ENCODE measurements at places on chromosomes 6 and 20.

DNA sequence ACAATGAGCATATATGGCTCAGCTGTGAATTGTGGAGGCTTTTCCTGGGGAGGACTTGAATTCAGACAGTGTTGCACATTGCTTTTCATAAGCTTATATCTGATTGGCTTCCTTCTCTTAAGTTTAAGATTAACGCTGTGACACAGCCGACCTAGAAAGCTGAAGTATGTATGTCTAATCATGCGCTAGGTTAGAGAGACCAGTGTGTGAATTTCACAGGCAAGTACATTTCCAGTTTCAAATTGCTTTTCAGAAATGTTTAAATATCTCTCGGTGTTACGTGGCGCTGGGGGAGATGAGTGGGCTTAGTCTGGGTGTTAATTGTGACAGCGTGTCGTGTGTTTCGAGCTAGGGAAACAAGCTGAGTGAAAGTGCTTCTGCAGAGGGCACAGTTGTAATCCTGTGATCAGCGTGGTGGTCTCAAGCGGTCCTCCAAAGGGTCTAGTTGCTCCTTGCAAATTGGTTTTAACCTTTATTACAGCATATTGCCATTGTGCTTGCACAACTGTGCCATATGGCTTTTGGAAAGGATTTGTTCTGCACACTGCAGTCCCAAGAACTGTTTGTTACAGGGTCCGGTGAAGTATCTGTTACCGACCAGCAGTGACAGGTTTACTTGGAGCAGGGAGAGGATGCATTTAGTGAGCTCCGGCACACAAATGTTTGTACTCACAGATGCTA is 166.6 kb downstream of the SASH1 start:
- peaks cover 4% of the 10 kb centered on the region for H3K27me3 ChIP-seq
- DNase-seq, result no peak
- H3K36me3 ChIP-seq, result peaks cover 27% of the 10 kb centered on the region
- H3K4me1 ChIP-seq, result peaks cover 36% of the 10 kb centered on the region

- peaks cover 4% of the 10 kb centered on the region for H3K27me3 ChIP-seq
- DNase-seq, result no peak
- peaks cover 3% of the 10 kb centered on the region for H3K4me1 ChIP-seq
- no peak overlapping the region for H3K4me3 ChIP-seq
These were observed 41.7 kb downstream of the RIOK1 start for GRCh38 chr6:7431313-7431673.

DNA sequence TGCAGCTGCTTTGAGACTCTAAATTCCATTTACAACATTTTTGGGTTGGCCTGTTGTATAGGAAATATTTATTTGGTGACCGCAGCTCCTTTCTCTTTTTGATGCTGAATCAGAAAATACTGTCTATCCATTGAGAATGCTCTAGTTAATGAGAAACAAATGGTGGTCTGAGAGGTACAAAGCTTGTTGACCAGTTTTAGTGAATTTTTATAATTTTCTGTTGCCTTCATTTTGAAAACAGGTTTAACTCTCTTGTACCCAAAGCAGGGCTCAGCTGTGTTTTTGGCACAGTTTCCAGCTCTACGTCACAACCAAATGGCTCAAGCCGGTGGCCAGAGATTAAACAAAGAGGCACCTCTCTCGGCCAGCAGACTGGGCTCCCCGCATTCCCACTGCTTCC is 113.2 kb downstream of the FNDC1 start:
- H3K4me1 ChIP-seq, result peaks cover 24% of the 10 kb centered on the region
- H3K4me3 ChIP-seq, result no peak overlapping the region
- DNase-seq, result no peak
- H3K27me3 ChIP-seq, result no peaks in the 10 kb centered on the region
- no peak overlapping the region for H3K27ac ChIP-seq

DNA sequence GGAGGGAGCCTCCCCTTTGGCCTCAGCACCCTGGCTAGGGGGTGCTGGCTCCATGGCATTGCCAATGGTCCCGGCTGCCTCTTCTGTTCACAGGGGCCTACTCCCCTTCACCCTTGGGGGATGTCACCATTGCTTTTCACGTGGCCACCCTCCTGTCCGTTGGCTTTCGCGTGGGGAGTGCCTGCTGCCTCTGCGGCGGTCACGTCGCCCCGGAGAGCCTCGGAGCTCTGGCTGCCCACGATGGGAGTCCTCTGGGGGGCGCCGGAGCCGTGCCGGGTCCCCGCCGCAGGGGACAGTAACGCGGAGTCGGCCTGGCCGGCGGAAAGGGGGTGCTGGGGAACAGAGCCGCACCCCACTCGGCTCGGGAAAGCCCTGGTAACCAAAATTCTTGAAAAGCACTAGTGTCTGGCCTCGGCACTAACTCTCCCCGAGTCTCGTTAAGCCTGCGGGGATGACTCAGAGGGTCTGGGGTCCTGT is 661 bp upstream of the HEBP2 start:
- peak; percentile 52 for DNase-seq
- peaks cover 7% of the 10 kb centered on the region for H3K27me3 ChIP-seq
- peaks cover 4% of the 10 kb centered on the region for H3K4me1 ChIP-seq
- H3K36me3 ChIP-seq, result peaks cover 14% of the 10 kb centered on the region

GRCh38 chr20:37417617-37418467 is 71.9 kb downstream of the SRC start:
- H3K27ac ChIP-seq, result no peak overlapping the region
- H3K36me3 ChIP-seq, result peaks cover 14% of the 10 kb centered on the region
- H3K27me3 ChIP-seq, result peaks cover 33% of the 10 kb centered on the region
- DNase-seq, result no peak
- H3K4me1 ChIP-seq, result peaks cover 61% of the 10 kb centered on the region
- H3K4me3 ChIP-seq, result no peak overlapping the region

DNA sequence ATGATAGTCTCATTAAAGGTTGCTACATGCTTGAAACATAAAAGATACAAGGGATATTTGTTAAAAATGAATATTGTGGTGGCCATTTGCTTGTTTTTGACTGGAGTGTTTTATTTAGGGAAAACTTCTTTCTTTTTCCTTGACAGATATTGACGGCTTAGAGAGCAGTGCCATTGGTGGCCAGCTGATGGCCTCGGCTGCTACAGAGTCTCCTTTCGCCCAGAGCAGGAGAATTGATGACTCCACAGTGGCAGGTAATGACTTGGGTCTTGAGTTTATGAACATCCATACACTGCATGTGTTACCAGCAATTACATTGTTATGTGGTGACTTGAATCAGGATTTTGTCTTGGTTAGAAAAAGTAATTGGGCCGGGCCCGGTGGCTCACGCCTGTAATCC is 67.5 kb upstream of the PBOV1 start:
- H3K4me1 ChIP-seq, result no peaks in the 10 kb centered on the region
- no peaks in the 10 kb centered on the region for H3K36me3 ChIP-seq
- H3K4me3 ChIP-seq, result no peak overlapping the region

- no peak overlapping the region for H3K27ac ChIP-seq
- H3K27me3 ChIP-seq, result peaks cover 3% of the 10 kb centered on the region
- no peak for DNase-seq
- no peak overlapping the region for H3K4me3 ChIP-seq
- no peaks in the 10 kb centered on the region for H3K36me3 ChIP-seq
- H3K4me1 ChIP-seq, result peaks cover 24% of the 10 kb centered on the region
These were observed 90.8 kb downstream of the CLIC5 start for GRCh38 chr6:45924763-45925342.

DNA sequence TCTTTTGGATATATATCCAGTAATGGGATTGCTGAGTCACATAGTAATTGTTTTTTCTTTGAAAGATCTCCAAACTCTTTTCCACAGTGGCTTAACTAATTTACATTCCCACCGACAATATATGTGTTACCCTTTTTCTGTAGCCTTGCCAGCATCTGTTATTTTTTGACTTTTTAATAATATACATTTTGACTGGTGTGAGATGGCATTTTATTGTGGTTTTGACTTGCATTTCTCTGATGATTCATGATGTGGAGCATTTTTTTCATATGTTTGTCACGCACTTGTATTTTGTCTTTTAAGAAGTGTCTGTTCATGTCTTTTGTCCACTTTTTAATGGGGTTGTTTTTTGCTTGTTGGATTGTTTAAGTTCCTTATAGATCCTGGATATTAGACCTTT is 58.9 kb upstream of the OPRM1 start:
- DNase-seq, result no peak
- no peak overlapping the region for H3K4me3 ChIP-seq
- no peak overlapping the region for H3K27ac ChIP-seq
- H3K4me1 ChIP-seq, result no peaks in the 10 kb centered on the region
- H3K36me3 ChIP-seq, result no peaks in the 10 kb centered on the region
- H3K27me3 ChIP-seq, result no peaks in the 10 kb centered on the region

All from endothelial cell (in vitro differentiated cells).